ENCODE measurements at places on chromosomes 4 and X.

DNA sequence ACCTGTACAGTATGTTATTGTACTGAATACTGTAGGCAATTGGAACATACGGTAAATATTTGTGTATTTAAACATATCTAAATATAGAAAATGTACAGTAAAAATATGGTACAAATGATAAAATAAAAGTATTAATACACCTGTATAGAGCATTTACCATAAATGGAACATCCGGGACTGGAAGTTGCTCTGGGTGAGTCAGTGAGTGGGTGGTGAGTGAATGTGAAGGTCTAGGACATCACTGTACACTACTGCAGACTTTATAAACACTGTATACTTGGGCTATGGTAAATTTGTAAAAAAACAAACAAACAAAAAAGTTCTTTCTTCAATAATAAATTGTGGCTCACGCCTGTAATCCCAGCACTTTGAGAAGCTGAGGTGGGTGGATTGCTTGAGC is 52.4 kb upstream of the FHL1 start:
- no peak for DNase-seq

GRCh38 chr4:5908876-5909427 is 16.1 kb upstream of the CRMP1 start:
- no peak for DNase-seq

DNA sequence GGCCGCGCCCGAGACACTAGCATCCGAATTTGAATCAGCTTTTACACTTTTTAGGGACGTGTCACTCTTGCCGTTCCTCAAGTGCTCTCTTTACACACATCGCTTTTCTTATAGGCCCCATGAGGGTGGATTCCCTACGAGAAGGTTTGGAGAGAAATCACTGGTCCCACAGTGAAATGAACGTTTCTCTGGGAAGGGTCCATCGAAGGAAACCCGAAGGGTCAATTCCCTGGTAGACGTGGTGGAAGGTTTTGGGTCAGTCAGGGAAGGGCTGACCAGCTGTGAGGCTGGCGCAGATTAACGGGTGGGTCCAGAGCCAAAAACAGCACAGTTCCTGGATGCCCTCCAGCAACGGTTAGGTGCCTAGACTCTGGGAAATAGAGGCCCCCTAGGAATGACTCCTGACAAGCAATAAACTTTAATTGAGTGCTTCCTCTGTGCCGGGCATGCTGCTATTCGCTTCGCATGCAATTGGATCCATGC is 35.9 kb downstream of the ETDC start:
- DNase-seq: no peak

- no peak for DNase-seq
These were observed 13.2 kb upstream of the FAM3A start for GRCh38 chrX:154529206-154529612.

GRCh38 chr4:181291615-181292014 is 951.6 kb upstream of the TENM3 start:
- DNase-seq: no peak

DNA sequence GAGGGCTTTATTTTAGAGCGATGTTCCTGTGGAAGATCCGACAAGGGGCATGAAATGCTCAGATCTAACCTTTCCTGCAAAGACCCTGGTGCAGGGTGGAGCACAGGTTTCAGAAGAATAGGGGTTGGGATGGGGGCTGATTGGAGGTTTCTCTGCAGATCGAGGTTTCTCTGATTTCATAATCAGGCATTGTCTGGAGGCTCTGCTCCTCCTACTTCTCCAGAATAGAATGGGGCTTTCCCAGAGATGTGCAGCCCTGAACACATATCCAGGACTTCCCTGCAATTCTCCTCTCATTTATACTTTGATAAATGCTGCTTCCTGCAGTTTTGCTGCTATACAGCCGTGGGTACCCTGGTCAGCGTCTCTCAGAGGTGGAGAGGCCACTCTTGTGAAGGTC is 397.6 kb upstream of the BOD1L1 start:
- no peak for DNase-seq

DNA sequence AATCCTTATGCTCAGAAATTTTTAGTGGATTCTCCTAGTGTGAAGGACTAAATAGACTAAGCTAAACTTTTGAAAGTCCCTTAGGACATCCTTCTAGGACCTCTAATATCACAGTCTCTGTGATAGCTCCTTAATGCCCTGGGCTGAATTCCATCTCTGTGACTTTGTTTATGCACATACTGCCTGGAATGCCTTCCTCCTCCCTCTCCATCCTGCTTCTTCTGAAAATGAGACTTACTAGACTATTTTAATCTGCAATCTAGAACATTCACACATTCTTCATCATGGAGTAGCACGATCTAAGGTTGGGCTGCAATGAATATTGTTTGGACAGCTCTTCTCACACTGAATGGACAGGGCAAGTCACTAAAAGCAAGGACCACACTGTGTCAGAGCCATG is 65.0 kb upstream of the MSX1 start:
- no peak for DNase-seq

- DNase-seq: no peak
These were observed 71.4 kb downstream of the RTL5 start for GRCh38 chrX:72060196-72060920.

- DNase-seq: no peak
These were observed 30.1 kb upstream of the MXD4 start for GRCh38 chr4:2291705-2292645.

GRCh38 chrX:7570432-7571029 is 272.4 kb upstream of the VCX start:
- no peak for DNase-seq

DNA sequence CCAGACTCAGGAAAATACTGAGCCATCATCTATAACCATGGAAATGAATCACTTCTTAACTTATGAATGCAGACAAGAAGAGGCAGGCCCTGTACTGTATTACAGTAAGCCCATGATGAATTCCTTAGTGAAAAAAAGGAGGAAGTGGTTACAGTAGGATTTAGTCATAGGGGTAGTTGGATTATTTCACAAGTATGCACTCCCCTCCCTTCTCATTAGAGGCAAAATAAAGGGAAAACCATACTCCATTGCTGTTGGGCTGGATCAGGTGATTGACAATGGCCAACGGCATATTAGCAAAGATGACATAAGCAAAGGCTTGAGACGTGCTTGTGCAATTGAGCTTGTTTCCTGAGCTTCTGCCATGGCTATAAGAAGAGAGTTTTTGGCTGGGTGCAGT is 181.1 kb upstream of the PRPS2 start:
- no peak for DNase-seq

DNA sequence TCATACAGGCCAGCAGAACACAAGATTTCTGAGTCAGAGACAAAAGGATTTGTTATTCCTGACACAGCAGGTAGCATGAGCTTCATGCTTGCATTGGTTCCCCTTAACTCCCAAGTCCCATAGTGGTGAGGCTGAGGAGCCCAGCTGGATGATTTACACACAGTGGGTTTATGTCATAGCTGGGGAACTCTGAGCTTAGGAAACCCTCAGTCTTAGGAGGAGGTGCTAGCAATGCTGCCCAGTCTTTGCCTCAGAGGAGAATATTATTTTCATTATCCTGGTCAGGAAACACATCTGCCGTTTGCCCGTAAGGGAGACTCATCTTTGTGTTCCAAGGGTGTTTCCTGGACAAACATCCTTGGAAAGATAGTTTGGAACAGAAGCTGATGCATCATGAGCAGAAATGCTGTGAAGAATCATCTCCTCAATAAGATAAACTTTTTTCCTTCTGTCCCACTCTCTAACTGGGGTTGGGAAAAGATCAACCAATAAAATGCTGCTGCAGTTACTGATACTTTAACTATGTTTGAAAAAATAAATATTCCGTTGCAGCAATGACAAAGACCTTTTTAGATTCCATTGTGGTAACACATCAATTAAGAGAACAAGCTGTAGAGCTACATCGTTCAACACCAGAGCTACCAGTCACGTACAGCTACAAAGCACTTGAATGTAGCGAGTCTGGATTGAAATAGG is 146.8 kb downstream of the DCLK2 start:
- no peak for DNase-seq

DNA sequence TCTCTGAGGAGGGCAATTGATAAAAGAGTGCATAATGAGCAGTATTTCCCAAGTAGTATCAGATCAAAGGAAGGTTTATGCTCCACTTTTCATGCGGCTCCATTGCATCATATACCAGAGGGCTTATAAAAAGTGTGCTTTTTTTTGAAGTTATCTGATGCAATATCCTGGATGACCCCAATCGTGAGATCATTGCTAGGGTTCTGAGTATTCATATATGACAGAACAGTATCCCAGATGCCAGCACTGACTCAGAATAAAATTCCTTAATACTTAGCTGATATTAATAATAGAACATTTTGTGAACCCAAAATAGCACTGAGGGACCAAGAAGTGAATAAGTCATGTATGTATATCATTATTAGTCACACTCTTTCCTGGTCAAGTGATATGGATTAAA is 945.5 kb upstream of the AGA start:
- no peak for DNase-seq

DNA sequence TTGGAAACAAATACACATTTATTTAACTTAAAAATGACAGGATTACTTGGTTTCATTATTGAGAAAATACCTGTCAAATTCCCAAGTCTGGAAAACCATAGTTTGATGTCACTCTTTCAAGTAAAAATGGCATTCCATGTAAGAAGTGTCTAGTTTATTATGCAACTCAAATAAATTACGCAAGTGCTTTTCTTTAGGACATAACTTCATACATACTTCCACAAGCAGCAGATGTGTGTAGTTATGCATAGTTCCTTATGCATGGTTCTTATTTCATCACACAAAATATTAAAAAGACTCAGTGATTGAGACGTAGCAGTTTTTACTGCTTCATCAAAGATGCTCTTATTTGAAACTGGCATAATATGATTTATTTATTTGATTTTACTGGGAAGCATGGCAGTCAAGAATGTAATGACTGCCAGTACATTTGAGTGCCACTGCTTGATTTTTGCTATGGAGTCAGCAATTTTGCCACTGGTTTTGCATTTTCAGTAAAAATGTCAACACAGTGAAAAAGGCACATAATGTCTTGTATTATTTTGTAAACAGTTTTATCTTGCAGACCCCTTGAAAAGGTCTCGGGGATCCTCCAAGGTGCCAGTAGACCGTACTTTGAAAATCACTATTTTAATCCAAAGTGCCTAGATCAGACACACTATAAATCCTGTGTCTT is 62.1 kb downstream of the CLCN3 start:
- DNase-seq: no peak

DNA sequence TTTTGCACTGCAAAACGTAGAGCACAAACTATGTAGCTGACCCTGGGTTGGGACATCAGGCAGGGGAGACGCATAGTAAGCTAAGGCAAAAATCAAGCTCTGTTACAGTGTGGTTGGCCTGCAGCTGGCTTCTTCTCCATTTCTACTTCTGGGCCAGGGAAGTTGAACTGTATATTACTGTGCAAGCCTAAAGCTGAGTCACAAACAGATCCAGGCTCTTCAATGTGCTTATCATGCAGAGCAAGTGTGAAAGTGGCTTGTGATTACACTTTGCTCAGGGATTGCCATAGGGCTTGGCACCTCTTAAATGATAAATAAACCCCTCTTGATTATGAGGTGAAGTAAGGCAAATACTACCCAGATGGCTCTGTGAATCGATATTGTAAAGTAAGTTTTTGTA is 40.5 kb downstream of the CLDN34 start:
- no peak for DNase-seq

GRCh38 chrX:16970977-16971376 is 24.5 kb downstream of the REPS2 start:
- no peak for DNase-seq

- DNase-seq: no peak
These were observed 518.0 kb downstream of the RPA4 start for GRCh38 chrX:97401586-97402136.

DNA sequence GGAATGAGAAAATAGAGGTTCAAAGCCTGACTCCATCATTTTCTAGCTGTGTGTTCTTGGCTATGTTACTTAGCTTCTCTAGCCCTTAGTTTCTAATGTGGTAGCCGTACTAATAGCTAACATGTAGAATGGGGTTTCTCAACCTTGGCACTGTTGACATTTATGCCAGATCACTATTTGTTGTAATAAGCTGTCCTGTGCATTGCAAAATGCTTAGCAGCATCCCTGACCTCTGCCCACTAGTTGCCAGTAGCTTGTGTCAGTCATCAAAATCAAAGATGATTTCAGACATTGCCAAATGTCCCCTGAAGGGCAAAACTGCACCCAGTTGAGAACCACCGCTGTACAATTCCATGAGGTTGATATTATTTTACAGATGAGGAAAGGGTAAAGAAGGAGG is 18.3 kb upstream of the ADAMTS3 start:
- DNase-seq: no peak

DNA sequence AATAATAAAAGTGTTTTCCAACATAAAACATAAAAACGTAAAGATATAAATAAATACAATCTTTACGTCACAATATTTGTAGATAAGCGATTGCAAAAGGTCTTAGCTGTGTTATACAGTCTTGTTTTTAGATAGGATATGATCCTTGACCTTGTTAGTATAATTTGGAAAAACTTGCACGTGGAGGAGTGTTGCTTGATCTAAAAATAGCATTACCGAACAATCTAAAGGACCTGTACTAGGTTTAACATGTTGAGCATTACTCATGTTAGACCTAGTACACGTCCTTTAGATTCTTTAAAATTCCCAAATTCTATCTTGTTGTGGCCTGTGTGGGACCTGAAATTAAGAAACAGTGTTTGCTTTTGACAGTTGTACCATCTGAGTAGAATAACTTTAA is 1.6 kb downstream of the METAP1 start:
- no peak for DNase-seq

GRCh38 chr4:74958881-74959280 is 26.0 kb downstream of the PARM1 start:
- no peak for DNase-seq
